ENCODE measurements at places on chromosomes 4 and X. TPM values are rescaled to one million over a fixed set of nuclear protein-coding genes. Genes with fewer than 3 reads are reported as not detected.

GRCh38 chr4:98659741-98660462, 1.5 kb upstream of the TSPAN5 start:
- no peak for DNase-seq

GRCh38 chr4:77188498-77189220, 31.7 kb downstream of the CCNG2 start:
- DNase-seq = no peak

DNA sequence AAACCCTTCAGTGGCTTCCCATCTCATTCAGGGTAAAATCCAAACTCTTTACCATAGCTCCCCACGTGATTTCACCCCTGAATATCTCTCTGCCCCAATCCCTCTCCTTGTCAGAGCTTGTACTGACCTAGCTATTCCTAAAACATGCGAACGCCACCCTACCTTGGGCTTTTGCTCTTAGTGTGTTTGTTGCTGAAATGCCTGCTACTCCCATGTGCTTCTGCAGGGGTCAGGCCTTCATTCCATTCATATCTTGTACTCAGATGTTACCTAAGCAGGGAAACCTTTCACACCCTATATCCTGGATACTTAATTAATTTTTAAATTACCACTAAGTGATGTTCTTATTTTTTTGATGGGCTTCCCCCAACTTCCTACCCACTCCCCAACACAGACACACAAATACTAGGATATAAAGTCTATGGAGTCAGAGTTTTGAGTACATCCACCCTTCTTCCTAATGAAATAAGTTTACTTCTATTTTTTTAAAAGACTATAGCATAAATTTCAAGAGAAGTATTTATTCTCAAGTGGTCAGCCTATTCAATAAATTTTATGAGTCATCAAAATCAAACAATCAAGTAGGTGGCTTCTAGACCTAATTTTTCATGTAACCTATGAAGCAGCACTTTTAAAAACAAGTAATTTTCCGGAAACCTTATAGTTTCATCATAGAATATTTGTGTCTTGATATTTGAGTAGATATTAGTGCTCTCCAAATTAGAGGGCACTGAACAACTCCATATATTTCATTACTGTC, 189.4 kb downstream of the RAPGEF2 start:
- no peak for DNase-seq

DNA sequence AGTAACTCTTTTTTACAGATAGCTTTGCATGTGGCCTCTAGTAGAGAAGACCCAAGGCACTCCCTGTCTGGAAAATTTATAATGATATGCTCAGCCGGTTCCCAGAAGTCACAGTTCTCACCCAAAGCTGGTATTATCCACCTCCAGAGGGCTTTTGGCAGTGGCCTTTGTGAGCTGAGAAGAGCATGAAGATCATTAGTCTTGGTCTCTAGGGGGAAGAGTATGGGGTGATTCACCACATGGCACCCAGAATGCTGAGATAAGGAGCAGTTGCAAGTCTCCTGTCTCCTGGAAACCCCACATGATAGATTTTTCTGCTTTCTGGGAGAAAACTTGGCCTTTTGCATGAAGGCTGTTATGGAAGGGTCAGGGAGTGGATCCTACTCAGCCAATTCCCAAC, 75.4 kb upstream of the PRPS1 start:
- DNase-seq = no peak

- no peak for DNase-seq
These were observed 691.4 kb downstream of the PCDH7 start for GRCh38 chr4:31411565-31411964.

Gene HTT-AS
- polyA plus RNA-seq = not detected

Gene DCAF8L2
- not detected for polyA plus RNA-seq

Gene CXXC4
- 0.02 TPM for polyA plus RNA-seq

Gene ADGRG4
- not detected for polyA plus RNA-seq

Gene WFS1
- polyA plus RNA-seq = 46.8 TPM

All from AG04450 (cell line).